Ureter (tissue), 1 donor: ENCODE measurements at places on chromosomes 7 and 10. TPM values are rescaled to one million over a fixed set of nuclear protein-coding genes. Genes with fewer than 3 reads are reported as not detected.

- no peak for DNase-seq
Measured at GRCh38 chr10:317271-317769, 182.1 kb downstream of the ZMYND11 start.

GRCh38 chr7:11345621-11346020 lies 371.9 kb downstream of the PHF14 start:
- no peak for DNase-seq

- no peak for DNase-seq
Measured at GRCh38 chr7:149478754-149479153, 17.9 kb upstream of the ZNF777 start.

DNA sequence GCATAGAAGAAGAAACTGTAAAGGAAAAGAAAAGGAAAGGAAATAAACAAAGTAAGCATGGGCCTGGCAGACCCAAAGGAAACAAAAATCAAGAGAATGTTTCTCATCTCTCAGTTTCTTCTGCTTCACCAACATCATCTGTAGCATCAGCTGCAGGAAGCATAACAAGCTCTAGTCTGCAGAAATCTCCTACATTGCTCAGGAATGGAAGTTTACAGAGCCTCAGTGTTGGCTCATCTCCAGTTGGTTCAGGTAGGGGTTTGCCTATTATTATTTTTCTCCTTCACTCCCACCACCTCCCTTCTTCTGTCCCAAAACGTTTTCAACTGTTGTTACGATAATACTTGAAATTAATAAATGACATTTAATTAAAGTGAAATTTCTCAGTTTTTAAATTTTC lies 139.6 kb downstream of the MLLT10 start:
- DNase-seq = no peak

GRCh38 chr10:129968020-129968852 lies 4.2 kb upstream of the EBF3 start:
- no peak for DNase-seq

DNA sequence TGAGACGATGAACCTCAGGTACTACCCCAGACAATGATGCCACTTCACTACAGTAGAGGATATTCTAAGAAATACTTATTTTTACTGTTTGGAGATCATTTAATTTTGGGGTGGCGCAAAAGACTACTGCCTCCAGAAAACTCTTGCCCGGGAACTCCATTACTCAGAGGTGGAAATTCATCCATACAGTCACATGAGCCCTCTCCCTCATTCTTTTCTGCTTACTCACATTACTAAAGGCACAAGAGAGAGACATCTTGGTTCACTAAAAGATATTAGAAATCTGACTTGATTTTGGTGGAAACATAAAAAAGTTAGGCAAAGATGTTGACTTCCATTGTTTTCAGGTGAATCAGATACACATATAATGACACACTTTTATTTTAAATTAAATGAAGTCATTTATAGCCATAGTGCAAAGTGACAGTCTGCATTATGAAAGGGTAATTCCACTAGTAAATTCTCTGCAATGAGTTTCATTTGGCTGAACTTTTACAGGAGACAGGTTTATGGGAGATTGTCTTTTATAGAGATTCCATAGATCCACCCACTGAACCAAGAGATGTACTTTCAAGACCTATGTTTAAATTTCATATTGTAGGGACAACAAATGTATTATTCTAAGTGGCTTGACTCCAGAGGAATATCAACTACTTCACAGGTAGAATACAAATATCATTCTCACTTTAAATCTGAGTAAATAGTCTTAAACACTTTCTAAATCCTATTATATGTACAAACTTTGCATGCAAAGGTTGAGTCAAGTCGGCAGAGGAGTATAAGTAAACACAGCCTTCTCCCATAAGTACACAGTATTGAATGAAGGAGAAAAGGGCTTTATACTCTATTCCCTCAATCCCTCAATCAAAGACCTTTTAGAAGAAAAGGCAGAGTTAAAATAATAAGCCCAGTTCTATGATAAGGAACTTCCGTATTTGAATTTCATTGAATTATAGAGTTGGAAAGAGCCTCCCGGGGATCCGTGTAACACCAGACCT lies 18.8 kb downstream of the NEBL start:
- no peak for DNase-seq

ST8SIA6 gene
- total RNA-seq = 0.73 TPM

GPR26 gene
- not detected for total RNA-seq
